ENCODE measurements at places on chromosomes 1 and 21.
A peak's percentile ranks its signal among the peaks of the same experiment; 100 is the strongest.

GRCh38 chr1:212668477-212668876 is 31.2 kb downstream of the BATF3 start:
- DNase-seq = no peak

DNA sequence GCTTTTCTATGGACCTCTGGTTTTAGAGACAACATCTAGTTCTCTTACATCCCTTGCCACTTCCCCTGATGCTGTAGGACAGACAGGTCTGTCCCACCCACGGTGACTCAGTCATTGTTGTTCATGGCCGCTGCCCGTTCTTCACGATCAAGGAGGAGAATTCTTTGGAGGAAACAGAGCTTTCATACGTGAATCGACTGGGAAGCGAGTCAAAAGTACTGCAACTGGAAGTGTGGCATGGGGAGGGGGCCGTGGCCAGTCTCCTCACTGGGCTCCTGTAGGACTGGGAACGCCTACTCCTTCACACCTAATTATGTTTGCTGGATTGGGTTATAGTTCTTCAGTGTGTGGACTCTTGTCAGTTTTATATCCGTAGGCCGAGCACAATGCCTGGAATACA is 4.4 kb upstream of the SLC37A1 start:
- no peak for DNase-seq

DNA sequence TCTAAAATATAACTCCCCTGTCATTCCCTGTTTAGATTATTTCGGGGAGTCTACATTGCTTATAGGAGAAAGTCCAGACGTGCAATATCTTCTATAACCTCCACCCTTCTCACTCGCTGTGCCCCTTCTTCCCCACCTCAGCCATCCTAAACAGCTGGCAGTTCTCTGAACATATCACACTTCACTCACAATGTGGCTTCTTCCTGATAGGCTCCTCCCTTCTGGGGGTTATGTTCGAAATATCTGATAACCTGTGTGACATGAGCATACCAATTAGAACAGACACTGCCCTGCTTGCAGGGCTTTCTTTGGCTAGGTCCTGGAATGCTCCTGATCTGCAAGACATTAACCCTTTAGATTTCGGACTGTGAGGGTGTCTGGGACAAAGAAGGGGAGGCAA is 274.6 kb downstream of the NFIA start:
- DNase-seq = no peak

DNA sequence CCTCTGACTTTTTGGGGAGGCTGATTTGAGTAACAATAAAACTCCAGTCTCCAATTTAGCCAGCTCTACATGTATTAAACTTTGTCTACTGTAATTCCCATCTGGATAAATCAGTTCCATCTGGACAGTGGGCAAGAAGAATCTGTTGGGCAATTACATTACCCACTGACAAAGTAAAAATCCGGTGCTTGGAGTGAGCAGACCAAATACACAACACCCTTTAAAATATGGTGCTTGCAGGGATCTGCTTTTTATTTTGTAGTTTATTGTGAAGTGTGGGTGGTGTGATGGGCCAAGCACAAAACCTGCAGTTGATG is 8.9 kb upstream of the CD55 start:
- DNase-seq = no peak

DNA sequence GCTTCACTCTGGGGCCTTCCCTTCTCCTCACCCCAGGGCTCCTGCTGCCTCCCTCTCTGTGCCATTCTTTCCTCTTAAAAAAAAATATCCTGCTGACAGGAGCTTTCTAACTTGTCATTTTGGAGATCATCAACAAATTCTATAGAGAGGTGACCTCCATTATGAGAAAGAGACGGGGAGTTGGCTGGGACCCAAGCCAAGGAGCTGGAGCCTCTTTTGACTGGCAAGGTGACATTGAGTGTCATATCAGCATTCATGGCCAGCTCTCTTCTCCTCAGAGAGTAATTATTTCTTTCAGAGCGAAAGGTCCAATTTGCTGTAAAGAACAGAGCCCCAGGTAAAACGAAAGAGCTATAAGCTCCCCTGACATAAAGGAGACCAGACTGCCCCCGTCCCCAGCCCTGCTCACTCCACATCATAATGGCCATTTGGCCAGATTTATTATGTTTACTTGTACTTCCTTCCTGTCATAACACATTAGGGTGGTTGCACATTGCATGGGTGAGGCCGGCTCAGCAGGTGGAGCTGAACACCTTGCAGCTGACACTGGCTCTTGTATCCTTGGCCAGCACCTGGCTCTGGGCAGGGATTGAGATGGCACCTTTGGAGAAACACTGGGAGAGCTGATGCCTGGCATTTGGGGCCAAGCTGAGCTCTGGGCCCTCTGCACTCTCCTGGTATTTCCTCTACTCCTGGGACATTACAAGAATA is 404.0 kb upstream of the VAMP3 start:
- no peak for DNase-seq

DNA sequence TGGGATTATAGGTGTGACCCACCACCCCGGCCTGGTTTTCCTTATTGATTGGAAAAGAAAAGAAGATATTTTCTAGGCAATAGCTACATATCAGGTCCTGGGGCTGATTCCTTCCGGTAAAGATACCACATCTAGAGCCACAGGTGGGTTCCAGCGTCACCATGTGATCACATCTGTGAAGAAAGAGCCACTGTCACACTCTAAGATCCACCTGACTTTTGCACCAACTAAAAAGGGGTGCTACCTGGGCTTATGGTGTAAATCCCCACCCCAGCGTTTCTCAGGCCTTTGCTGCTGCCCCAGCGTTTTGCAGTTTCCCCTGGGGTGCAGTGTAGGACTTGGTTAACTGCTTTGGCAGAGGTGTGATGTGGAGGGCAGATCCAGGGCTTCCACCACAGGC is 22.3 kb upstream of the PDE9A start:
- DNase-seq = no peak

- DNase-seq = peak; percentile 28
Measured at GRCh38 chr1:243483071-243483771, 227.4 kb downstream of the SDCCAG8 start.

- DNase-seq = no peak
Measured at GRCh38 chr1:27031235-27032118, 18.8 kb upstream of the TENT5B start.

GRCh38 chr1:158101455-158101854 is 79.2 kb upstream of the CD1D start:
- DNase-seq = no peak

- no peak for DNase-seq
Measured at GRCh38 chr1:75172556-75172955, 38.4 kb downstream of the LHX8 start.

DNA sequence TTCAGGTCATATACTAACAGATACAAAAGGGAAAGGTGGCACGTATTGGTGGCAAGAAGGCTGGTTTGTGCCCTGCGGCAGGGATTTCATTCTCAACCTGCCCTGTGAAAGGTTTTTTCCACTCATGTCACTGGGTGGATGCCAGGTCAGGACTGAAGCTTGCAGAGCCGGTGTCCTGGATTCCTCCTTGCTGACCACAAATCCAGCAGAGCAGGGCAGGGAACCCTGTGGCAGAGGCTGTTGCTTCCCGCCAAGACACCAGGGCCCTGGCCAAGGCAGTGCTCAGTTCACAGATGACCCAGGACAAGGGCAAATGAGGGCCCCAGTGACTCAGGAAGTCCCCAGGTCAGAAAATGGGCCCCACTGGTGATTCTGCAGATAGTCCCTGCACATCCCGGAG is 16.4 kb downstream of the BSND start:
- no peak for DNase-seq

- DNase-seq = no peak
Measured at GRCh38 chr1:149936992-149937705, 470 bp upstream of the MTMR11 start.

- DNase-seq = no peak
Measured at GRCh38 chr1:20552728-20553445, 514 bp downstream of the FAM43B start.

All from neural crest cell (in vitro differentiated cells).